Heart left ventricle (tissue), 16 donors: ENCODE measurements at places on chromosomes 5 and 9. TPM values are rescaled to one million over a fixed set of nuclear protein-coding genes. Genes with fewer than 3 reads are reported as not detected.

Gene FABP6
- 0.25 TPM for polyA plus RNA-seq

Gene DDX31
- 7.0 TPM for polyA plus RNA-seq

Gene WDR31
- 7.0 TPM for polyA plus RNA-seq

Gene RANBP3L
- 0.14 TPM for polyA plus RNA-seq

Gene RMND5B
- polyA plus RNA-seq, result 29.9 TPM

DNA sequence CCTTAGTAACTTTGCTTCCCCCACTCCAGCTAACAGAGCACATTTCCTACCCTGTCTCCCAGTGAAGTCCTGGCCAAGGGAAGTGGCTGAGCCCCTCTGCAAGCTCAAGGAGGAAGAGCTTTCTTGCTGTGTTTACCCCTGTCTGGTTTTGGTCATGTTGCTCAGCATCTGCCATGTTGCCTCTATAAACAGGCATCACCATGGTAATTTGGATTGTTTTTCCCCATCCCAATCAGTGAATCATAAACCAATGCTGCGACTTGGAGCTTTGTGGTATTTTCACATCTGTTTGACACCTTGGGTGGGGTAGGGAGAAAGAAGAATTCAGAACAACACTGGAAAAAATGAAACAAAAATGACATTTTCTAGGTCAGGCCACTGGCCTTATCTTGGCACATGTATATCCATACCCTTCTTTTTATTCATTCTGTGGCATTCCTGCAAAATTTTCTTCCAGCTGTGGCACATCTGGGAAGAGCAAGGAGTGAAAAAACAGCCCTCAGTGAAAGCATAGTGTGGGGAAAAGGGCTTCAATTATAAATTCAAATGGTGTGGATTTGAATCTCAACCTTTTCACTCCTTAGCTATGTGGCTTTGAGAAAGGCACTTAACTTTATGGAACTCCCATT is 42.5 kb downstream of the SLIT3 start:
- no peaks in the 10 kb centered on the region for H3K36me3 ChIP-seq
- no peak for DNase-seq
- H3K27ac ChIP-seq, result no peak overlapping the region
- H3K4me1 ChIP-seq, result no peaks in the 10 kb centered on the region
- no peak overlapping the region for H3K4me3 ChIP-seq

DNA sequence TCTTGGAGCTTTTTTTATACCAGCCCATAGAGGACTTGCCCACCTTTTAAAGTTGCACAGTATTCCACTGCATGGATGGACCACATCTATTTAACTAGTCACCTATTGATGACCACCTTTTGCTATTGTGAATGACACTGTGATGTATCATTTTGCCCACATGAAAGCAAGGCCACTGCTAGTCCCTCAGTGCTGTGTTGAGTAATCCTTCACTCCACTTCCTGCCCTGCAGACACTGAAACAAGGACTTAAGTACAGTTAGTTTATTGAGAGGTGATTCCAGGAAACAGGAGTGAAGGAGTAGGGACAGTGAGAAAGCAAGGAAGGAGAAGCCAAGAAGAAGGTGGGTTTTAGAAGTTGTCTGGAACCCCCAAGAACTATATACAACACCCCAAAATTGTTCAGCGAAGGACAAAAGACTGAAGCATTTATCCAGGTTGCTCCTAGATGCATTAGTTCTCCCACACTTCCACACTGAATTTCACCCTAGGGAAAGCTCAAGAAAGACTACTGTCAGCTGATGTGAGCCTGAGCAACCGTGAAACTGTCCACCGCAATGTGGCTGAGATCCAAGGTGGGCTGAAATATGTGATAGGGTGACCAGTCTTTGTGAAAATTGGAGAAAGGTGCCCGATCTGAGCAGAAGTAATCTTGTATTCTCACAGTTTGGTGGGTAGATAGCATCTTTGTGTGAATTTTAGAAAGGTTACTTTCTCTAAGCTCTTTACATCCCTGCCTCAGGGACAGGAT is 45.2 kb upstream of the ANKRD31 start:
- no peak overlapping the region for H3K4me3 ChIP-seq
- H3K4me1 ChIP-seq, result no peaks in the 10 kb centered on the region
- no peaks in the 10 kb centered on the region for H3K36me3 ChIP-seq
- no peaks in the 10 kb centered on the region for H3K27me3 ChIP-seq

GRCh38 chr5:162654661-162655405 is 587.3 kb downstream of the GABRG2 start:
- H3K4me3 ChIP-seq, result no peak overlapping the region
- no peak for DNase-seq
- H3K4me1 ChIP-seq, result no peaks in the 10 kb centered on the region
- H3K27ac ChIP-seq, result no peak overlapping the region
- no peaks in the 10 kb centered on the region for H3K36me3 ChIP-seq

DNA sequence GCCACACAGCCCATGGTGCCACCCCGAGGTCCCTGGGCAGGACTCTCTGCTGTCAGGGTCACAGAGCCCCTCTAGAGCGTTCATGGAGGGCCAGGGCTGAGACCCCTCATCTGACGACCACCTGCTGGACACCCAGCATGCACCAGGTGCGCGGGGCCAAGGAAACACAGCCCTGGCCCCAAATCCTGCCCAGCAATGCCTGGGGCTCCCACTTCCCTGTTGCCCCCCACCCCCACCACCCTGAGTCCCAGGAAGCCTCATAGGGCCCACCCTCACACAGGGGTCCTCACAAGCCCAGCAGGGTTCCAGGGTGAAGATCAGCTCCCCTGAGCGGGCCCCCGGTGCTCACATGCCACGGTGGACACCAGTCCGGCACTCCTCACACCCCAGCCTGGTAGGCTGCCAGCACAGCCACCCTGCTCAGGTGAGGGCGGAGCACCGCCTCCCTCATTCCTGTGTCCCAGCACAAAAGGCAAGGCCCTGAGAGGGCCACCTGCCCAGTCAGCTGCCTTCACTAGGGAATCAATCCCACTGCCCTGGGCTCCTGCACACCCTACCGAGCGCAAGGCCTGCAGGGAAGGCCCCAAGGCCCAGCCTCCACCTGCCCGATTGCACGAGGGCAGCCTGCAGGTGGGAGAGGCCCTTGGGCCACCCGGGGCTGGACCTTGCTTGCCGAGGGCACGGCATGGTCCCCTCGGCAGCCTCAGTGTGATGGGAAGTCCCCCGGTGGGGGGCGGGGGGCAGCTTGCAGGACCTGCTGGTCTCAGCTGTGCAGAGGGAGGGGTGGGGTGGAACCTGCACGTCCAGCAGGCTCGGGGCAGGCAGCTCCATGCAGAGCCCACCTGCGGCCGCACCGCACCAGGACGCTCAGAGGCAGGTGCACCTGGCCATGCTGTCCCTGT is 56.4 kb upstream of the UBAC1 start:
- H3K36me3 ChIP-seq, result peaks cover 10% of the 10 kb centered on the region
- H3K27me3 ChIP-seq, result no peaks in the 10 kb centered on the region
- peaks cover 7% of the 10 kb centered on the region for H3K4me1 ChIP-seq
- H3K27ac ChIP-seq, result no peak overlapping the region

- no peaks in the 10 kb centered on the region for H3K27me3 ChIP-seq
- H3K36me3 ChIP-seq, result no peaks in the 10 kb centered on the region
- no peak overlapping the region for H3K27ac ChIP-seq
- H3K4me1 ChIP-seq, result no peaks in the 10 kb centered on the region
- DNase-seq, result no peak
These were observed 108.5 kb downstream of the MACIR start for GRCh38 chr5:103366918-103367549.

DNA sequence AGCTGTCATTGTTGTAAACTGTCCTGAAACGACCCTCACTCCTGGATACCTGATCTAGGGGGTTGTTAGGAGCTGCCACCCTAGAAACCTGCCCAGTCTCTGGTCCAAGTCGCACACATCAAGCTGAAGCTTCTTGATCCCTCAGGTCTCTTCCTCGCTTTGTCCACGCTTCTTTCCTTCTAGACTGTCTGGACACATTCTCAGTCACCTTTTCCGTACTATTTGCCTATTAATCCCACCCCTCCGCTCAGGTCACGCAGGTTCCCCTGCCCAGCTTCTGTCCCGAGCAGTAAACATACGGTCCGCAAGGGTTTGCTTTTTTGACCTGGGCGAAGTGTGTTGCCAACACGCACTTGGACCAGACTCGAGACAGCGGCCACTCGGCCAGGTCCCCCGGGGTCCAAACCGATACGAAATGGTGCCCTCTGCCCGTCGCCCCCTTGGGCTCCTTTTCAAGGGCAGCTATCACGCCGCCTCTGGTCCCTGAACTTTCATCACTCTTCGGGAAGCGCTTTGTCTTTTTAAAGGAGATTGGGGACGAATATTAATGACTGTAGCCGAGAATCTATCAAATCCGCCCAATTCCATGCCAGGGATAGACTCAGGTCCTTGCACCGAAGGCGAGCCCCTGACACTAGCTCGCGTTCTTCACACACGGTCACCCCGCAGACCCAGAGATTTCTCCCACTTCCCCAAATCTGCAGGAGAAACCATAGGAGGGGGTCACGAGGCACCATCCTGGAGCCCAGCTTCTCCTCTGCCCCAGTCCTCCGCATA is 814 bp downstream of the PLCXD3 start:
- peak overlapping the region; percentile 74 for H3K4me3 ChIP-seq
- H3K27me3 ChIP-seq, result no peaks in the 10 kb centered on the region
- peak overlapping the region; percentile 87 for H3K27ac ChIP-seq
- peak; percentile 13 for DNase-seq

- no peak overlapping the region for H3K4me3 ChIP-seq
- peaks cover 27% of the 10 kb centered on the region for H3K4me1 ChIP-seq
- H3K36me3 ChIP-seq, result no peaks in the 10 kb centered on the region
- peak overlapping the region; percentile 42 for H3K27ac ChIP-seq
- no peaks in the 10 kb centered on the region for H3K27me3 ChIP-seq
- DNase-seq, result no peak
These were observed 104.0 kb downstream of the EBF1 start for GRCh38 chr5:158995694-158996173.

- no peak overlapping the region for H3K4me3 ChIP-seq
- H3K4me1 ChIP-seq, result no peaks in the 10 kb centered on the region
- no peak overlapping the region for H3K27ac ChIP-seq
- no peaks in the 10 kb centered on the region for H3K27me3 ChIP-seq
- DNase-seq, result no peak
These were observed 333.5 kb downstream of the EFNA5 start for GRCh38 chr5:107337281-107337680.

GRCh38 chr9:131609099-131609830 is 63.9 kb downstream of the PRRT1B start:
- H3K4me3 ChIP-seq, result peak overlapping the region; percentile 19
- peaks cover 30% of the 10 kb centered on the region for H3K4me1 ChIP-seq
- no peaks in the 10 kb centered on the region for H3K27me3 ChIP-seq
- no peaks in the 10 kb centered on the region for H3K36me3 ChIP-seq
- DNase-seq, result peak; percentile 48

- no peak overlapping the region for H3K27ac ChIP-seq
- no peaks in the 10 kb centered on the region for H3K27me3 ChIP-seq
- peaks cover 23% of the 10 kb centered on the region for H3K4me1 ChIP-seq
- no peak for DNase-seq
- peaks cover 9% of the 10 kb centered on the region for H3K36me3 ChIP-seq
- no peak overlapping the region for H3K4me3 ChIP-seq
These were observed 1.8 kb upstream of the AMACR start for GRCh38 chr5:34009610-34010009.

- H3K4me1 ChIP-seq, result no peaks in the 10 kb centered on the region
- no peak for DNase-seq
- no peak overlapping the region for H3K27ac ChIP-seq
- no peak overlapping the region for H3K4me3 ChIP-seq
- H3K27me3 ChIP-seq, result no peaks in the 10 kb centered on the region
- no peaks in the 10 kb centered on the region for H3K36me3 ChIP-seq
These were observed 25.0 kb upstream of the PALM2AKAP2 start for GRCh38 chr9:109755040-109755439.

DNA sequence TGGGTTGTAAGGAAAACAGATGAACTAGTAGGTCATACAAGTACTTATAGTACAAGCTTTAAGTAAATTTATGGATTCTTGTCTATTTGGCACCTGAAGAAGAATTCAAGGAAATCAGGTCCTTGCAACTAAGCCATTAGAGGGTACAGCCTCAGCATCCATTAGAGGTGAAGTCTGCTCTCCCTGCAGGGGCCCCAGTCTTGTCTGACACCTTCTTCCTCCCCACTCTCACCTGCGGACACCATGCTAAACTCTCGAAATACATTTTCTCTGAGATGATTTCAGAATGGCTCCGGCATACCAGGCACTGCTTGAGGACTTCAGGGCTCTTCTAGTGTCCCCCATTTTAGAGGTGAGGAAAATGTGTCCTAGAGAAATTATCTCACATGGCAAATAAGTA is 137.9 kb downstream of the GNAQ start:
- no peaks in the 10 kb centered on the region for H3K4me1 ChIP-seq
- no peaks in the 10 kb centered on the region for H3K27me3 ChIP-seq
- H3K36me3 ChIP-seq, result no peaks in the 10 kb centered on the region
- DNase-seq, result no peak
- no peak overlapping the region for H3K4me3 ChIP-seq
- no peak overlapping the region for H3K27ac ChIP-seq

- no peaks in the 10 kb centered on the region for H3K27me3 ChIP-seq
- no peak for DNase-seq
- H3K27ac ChIP-seq, result no peak overlapping the region
- H3K4me3 ChIP-seq, result no peak overlapping the region
These were observed 166.3 kb downstream of the PARP8 start for GRCh38 chr5:50832657-50833284.

GRCh38 chr9:77866878-77867277 is 164.7 kb downstream of the GNAQ start:
- H3K4me3 ChIP-seq, result no peak overlapping the region
- no peaks in the 10 kb centered on the region for H3K27me3 ChIP-seq
- DNase-seq, result no peak
- no peaks in the 10 kb centered on the region for H3K36me3 ChIP-seq
- no peaks in the 10 kb centered on the region for H3K4me1 ChIP-seq

- H3K27ac ChIP-seq, result no peak overlapping the region
- no peaks in the 10 kb centered on the region for H3K36me3 ChIP-seq
- H3K4me1 ChIP-seq, result no peaks in the 10 kb centered on the region
These were observed 57.4 kb downstream of the CFAP95 start for GRCh38 chr9:69877852-69878514.

GRCh38 chr5:56566374-56567249 is 248.7 kb upstream of the MAP3K1 start:
- H3K27ac ChIP-seq, result no peak overlapping the region
- H3K4me3 ChIP-seq, result no peak overlapping the region
- no peaks in the 10 kb centered on the region for H3K27me3 ChIP-seq
- no peak for DNase-seq
- peaks cover 19% of the 10 kb centered on the region for H3K4me1 ChIP-seq
- H3K36me3 ChIP-seq, result no peaks in the 10 kb centered on the region

DNA sequence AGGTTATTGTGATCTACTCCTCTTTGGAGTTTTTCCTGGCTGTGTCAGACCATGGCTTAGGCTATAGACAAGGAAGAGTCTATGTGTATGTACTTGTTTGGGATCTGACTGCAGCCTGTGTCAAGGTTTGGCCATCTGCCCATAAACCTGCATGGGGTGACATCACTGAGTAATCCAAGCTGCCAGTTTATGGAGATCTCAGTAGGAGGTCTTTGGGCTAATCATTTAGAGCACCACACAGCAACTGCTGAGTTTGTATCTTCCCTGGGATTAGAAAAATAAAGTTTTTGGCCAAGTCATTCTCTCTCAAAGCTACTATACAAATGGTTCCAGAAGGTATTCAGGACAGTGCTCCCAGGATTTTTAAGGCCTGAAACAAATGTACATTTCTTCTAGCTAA is 65.5 kb upstream of the HSPB3 start:
- H3K27me3 ChIP-seq, result no peaks in the 10 kb centered on the region
- DNase-seq, result peak; percentile 12
- H3K4me1 ChIP-seq, result peaks cover 12% of the 10 kb centered on the region
- H3K27ac ChIP-seq, result no peak overlapping the region
- no peaks in the 10 kb centered on the region for H3K36me3 ChIP-seq

- no peak overlapping the region for H3K4me3 ChIP-seq
- peak overlapping the region; percentile 31 for H3K27ac ChIP-seq
- no peak for DNase-seq
- H3K27me3 ChIP-seq, result no peaks in the 10 kb centered on the region
- H3K4me1 ChIP-seq, result no peaks in the 10 kb centered on the region
- no peaks in the 10 kb centered on the region for H3K36me3 ChIP-seq
These were observed 88.6 kb downstream of the KCNN2 start for GRCh38 chr5:114450437-114450836.

- no peak overlapping the region for H3K27ac ChIP-seq
- no peaks in the 10 kb centered on the region for H3K27me3 ChIP-seq
These were observed 248.9 kb downstream of the DOCK8 start for GRCh38 chr9:463455-464171.
